Activated CD4-positive, alpha-beta T cell treated with anti-CD3 and anti-CD28 coated beads for 36 hours (primary cell): ENCODE measurements at places on chromosomes 12 and 14.

DNA sequence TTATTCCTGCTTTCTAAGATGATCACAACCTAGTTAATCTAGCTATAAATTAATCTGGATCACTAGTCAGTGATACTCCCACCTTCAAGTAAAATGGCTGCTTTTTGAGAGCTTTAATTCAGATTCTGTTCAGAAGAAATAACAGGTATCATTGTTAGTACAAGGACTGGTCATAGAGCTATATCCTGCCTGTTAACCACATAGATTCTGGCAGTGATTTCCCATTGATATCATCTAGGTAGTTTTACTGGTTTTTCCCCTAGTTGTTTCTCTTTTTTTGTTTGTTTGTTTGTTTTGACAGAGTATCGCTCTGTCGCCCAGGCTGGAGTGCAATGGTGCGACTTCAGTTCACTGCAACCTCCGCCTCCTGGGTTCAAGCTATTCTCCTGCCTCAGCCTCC is 39.0 kb upstream of the HIF1A start:
- no peak for DNase-seq

DNA sequence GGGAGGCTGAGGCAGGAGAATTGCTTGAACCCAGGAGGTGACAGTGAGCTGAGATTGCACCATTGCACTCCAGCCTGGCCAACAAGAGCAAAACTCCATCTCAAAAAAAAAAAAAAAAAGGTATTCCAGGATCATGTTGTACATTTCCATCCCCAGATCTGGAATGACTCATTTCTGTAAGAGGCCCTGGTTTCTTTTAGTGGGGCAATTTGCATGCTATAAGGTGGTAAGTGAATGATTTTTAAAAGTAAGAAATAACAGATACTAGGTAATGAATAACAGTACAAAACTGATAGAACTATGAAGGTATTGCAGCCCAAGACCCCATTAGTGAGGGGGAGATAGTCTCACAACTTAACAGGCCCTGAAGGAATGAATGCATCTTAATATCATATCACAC is 17.7 kb upstream of the ADCK1 start:
- DNase-seq: no peak

DNA sequence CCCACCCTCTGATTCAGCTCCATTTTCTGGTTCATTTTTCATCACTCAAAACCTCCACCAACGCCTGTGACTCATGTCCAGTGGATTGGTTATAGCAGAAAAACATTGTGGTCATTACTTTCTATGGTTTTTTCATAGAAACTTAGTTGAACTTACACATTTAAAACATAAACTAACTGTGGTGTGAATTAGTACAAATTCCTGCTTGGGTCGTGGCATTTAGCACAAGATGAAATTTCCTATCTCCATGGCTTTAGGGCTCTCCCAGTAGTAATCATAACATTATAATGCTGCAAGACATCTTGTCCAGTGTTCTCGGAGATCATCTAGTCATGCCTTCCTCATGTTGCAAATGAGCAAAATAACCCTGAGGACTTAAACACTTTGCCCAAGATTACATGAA is 7.1 kb downstream of the RNASE7 start:
- DNase-seq: no peak

GRCh38 chr12:1857086-1857485 is 36.7 kb downstream of the LRTM2 start:
- no peak for DNase-seq

DNA sequence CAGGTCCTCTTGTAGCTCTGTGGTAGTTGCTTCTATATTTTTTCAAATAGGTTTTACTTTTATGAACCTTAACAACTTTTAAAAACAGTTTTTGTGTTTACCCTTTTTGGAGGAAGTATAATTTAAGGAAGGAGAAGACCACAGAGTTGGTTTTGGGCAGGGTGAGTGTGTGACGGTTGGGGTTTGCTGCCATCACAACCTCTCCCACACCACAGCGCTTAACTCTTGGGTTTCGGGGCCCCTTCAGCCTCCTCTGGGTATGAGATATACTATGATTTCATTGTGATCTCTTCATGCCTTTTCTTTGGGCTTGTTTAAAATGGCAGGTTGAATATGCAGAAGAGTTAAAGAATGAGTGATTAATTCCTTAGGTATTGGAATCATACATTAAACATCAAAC is 228.7 kb upstream of the CRY1 start:
- peak; percentile 76 for DNase-seq

DNA sequence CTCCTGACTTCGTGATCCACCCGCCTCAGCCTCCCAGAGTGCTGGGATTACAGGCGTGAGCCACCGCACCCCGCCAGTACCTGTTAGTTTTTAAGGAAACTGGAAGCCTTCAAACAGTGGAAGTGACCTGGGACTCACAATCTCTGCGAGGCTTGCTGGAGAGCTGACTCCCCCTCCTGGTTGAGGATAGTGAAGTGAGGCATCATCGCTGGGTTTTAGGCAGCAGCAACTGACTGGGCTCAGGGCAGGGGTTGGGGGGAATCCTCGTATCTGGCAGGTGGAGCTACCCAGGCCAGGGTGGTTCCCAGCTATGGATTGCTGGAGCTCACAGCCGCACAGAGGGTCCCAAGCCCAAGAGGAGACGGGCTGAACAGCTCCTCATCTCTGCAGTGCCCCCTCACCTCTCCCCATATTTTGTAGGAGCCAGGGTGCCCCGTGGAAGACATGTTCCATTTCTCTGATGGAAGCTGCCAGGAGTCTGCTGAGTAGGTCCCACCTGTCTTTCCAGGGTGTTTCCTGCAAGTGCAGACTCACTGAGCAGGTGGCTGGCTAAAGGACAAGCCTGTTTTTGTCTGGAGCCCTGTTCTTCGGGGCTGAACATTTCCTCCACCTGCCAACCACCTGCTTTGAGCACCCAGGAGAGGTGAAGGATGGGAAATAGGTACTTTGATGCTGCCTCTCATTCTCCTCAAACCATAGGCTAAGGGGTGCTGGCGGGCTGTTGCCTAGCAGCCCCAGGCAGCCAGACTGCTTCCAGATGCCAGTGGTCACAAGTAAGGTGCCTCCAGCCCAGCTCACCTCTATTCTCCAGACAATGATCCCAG is 3.1 kb downstream of the AVIL start:
- no peak for DNase-seq

DNA sequence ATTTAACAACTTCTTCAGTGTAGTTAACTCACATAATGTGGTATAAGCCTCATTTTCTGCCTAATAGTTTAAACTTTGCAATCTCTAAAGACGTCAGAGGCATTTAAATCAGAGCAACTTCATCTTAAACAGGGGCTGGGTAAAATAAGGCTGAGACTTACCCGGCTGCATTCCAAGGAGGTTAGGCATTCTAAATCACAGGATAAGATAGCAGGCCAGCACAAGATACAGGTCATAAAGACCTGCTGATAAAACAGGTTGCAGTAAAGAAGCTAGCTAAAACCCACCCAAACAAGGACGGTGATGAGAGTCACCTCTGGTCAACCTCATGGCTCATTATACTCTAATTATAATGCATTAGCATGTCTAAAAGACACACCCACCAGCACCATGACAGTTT is 115.6 kb upstream of the PKP2 start:
- no peak for DNase-seq

DNA sequence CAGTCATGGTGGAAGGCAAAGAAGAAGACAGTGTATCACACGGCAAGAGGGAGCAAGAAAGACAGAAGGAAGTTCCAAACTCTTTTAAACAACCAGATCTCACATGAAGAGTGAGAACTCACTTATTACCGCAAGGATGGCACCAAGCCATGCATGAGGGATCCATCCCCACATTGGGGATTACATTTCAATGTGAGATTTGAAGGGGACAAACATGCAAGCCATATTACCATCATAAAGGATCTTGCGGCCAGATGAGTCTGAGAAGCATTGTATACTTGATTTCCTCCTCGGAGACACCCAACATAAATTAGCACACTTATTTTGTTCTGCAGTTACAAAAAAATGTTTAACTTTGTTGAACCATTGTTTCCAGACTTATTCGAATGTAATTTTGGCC is 66.5 kb downstream of the TBK1 start:
- DNase-seq: no peak

DNA sequence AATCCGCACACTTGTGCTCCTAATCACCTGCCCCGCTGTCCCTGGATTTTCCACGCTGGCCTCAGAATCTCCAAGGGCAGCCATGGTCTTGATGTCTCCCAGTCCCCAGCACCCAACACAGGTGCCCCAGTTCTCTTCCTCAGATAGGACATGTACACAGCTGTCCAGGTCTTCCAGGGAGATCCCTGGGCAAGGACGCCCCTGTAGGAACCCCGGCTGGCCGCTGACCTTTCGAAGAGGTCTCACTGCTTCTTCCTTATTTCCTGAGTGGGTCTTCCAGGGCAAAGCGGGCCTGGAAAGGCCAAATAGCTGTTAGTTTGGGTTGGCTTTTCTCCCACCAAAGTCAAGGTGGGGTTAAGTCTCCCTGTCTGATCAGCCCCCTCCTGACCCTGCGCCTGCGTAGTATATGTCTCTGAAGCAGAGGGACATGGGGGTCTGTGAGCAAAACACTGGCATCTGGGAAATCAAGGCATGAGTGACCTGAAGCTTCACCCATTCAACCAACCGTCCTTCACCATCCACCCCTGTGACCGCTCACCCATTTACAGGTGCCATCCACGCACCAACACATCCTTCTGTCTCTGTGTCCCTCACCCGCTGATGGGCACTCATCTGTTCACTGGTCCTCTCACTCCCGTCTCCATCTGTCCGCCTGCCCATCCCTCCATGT is 4.6 kb downstream of the BEGAIN start:
- peak; percentile 1 for DNase-seq

- DNase-seq: no peak
Observed at GRCh38 chr12:121964813-121965643, 46.6 kb downstream of the CFAP251 start.

DNA sequence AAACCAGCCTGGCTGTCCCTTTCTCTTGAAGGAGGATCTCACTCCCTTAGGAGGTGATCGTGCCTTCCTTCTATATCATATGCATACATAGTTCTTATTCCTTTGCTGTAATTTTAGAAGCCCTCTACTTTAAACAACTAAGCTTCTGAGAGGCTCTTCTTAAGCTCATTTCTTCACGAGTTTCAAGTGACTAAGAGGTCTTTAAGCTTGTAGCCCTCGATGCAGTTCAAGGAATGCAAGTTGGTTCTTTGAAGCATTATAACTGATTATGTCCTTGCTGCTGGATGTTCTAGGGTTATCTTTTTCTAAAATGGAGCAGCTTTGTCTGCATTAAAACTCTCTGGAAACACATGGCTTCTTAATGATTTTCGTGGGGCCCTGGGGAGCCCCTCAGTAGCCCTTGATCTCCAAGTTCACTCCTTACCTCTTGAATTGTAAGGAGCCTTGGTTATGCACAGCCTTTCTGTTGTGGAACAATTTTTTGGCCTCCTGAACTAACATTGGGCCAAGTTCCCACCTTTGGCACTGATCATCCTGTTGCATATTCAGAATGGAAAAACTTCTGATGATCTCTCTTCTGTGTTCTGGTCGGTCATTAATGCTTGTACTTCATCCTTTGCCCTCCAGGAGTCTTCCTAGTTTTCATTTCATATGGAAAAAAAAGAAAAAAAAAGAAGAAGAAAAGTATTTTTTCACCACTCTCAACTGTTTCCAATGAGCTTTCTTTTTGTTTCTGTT is 12.6 kb downstream of the RASSF8 start:
- DNase-seq: no peak

DNA sequence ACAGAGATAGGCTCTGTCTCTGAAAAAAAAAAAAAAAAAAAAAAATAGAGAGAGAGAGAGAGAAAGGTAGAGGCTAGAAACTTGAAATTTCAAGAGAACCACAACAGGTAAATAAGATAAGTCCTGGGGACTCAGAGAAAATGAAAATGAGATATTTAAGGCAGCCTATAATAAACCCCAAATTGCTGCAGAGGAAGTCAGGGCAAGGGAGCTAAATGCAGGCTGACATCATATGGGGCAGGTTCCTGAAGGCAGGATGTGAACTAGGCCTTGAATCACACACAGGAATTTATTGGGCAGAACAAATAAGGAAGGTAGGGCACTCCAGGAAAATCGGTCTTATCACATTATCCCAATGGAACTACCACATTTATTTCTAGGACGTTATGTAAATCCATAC is 54.9 kb upstream of the NUDT4 start:
- DNase-seq: no peak

DNA sequence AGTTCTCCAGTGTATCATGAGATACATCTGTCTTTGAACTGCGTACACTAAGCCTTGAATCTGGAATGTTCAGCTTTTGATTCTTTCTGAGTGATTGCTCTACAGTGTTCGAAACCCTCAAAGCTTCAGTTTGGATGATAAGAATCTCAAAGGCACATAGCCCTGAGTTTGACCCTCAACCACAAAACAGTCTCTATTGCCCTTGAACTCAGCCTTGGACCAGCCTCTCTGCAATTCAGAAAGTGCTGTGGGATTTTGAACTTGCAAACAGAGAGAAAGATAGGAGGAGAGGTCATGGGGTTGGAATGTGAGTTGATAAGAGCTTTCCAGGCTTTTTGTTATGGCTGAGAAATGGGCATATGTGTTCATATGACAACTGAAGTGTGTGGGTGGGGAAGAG is 100.3 kb downstream of the MYRFL start:
- DNase-seq: no peak
